Calu3 (cell line): ENCODE measurements at places on chromosomes 1 and 21. TPM values are rescaled to one million over a fixed set of nuclear protein-coding genes. Genes with fewer than 3 reads are reported as not detected.

DNA sequence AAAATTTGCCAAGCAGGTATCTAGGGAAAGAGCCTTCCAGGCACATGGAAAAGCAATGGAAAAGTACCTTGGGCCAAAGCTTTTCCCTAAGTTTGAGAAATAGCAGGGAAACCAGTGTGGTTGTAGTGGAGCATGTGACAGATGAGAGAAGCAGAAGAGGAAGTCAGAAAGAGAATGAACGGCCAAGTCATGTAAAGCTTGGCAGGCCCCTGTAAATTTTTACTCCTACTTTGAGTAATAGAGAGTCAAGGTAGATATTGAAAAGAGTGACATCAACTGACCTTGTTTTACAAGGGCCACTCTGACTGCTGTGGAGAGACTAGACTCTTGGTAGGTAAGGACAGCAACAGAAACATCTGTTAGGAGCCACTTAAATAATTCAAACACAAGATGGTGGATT is 180.9 kb upstream of the PRMT6 start:
- DNase-seq, result no peak

- DNase-seq, result no peak
These were observed 38.3 kb downstream of the PAFAH2 start for GRCh38 chr1:25959611-25960010.

- DNase-seq, result no peak
These were observed 35.1 kb downstream of the GPA33 start for GRCh38 chr1:167054946-167055630.

DNA sequence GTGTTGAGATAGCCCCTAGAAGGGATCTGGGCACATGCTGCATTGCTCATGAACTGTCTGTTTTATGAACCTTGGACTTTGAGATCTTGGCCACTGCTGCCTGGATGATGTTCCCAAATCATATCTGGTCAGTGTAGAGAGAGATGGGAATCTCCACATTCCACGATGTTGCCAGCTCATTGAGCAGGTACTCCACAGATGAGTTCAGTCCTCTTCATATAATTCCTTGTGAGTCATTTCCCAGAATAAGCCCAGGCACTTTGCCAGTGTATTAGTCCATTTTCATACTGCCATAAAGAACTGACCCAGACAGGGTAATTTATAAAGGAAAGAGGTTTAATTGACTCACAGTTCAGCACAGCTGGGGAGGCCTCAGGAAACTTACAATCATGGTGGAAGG is 254.0 kb upstream of the RUNX1 start:
- DNase-seq, result no peak

DNA sequence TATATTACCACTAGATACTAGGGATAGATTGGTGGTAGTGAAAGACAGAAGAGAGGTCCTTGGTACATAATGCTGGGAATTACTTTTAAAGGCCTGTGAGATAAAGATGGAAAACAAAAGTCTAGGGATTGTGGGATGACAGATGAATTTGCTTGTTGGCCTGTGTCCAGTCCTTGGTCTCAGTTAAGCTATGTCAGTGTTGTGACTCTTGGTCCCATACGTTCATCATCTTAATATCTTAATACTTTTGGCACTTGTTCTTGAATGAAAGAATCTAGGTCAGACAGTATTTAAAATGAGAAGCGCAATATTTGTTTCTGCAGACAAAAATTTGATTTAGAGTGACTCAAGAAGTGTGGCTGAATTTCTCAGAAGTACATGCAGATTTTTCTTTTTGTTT is 7.6 kb downstream of the RPL5 start:
- no peak for DNase-seq

- no peak for DNase-seq
These were observed 108.1 kb upstream of the BACE2 start for GRCh38 chr21:41059871-41060270.

GRCh38 chr1:92752719-92753118 is 32.2 kb downstream of the EVI5 start:
- no peak for DNase-seq

GRCh38 chr21:42761776-42762335 is 108.4 kb downstream of the PDE9A start:
- no peak for DNase-seq

GRCh38 chr1:43537423-43538142 is 6.9 kb downstream of the PTPRF start:
- peak; percentile 55 for DNase-seq

DNA sequence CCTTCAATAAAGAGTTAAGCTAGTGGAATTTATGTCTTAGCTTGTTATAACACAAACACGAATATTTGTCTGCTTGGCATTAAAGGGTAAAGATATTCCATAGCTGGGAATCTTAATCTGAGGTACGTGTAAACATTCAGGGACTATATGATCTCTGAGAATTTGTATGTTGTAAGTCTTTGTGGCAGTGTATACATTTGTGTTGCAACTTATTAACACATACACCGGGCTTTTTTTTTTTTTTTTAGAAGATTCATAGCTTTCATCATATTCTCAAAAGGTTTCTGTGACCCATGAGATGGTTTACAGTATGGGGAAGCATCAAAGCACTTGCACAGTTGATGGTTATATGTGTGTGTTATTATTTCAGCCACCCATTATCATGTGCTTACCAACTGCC is 3.0 kb downstream of the GGPS1 start:
- no peak for DNase-seq

GRCh38 chr1:207455183-207455754 is 1.1 kb downstream of the CR2 start:
- DNase-seq, result no peak

DNA sequence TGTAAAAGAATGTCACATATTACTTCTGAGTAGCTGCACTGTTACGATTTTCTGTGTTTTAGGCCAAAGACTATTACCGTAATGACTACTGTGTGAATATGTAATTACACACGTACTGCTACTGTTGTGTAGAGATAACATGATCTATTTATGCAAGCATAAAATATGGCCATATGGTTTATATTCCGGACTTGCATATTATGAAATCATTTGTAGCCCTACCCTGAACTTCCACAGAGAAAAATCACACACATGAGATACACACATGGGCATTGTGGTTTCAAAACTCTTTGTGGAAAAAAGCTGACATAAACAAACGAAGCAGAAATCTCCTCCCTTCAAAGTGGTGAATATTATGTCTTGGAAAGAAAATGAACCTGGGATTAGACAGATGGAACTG is 373.0 kb upstream of the ADAMTS5 start:
- no peak for DNase-seq

- no peak for DNase-seq
These were observed 125.1 kb upstream of the MAGI3 start for GRCh38 chr1:113265196-113265595.

- no peak for DNase-seq
These were observed 29.6 kb downstream of the UBE2G2 start for GRCh38 chr21:44771896-44772525.

- DNase-seq, result no peak
These were observed 13.9 kb downstream of the BSND start for GRCh38 chr1:55012661-55013060.

- no peak for DNase-seq
These were observed 61.0 kb downstream of the IER5 start for GRCh38 chr1:181149326-181150125.

- no peak for DNase-seq
These were observed 7.9 kb downstream of the GJA5 start for GRCh38 chr1:147752511-147752910.

GRCh38 chr1:160047111-160047991 is 15.6 kb upstream of the PIGM start:
- no peak for DNase-seq

- DNase-seq, result no peak
These were observed 433 bp upstream of the KAZN start for GRCh38 chr1:14598007-14598497.

GRCh38 chr1:234776256-234776875 is 166.4 kb upstream of the IRF2BP2 start:
- DNase-seq, result no peak

DNA sequence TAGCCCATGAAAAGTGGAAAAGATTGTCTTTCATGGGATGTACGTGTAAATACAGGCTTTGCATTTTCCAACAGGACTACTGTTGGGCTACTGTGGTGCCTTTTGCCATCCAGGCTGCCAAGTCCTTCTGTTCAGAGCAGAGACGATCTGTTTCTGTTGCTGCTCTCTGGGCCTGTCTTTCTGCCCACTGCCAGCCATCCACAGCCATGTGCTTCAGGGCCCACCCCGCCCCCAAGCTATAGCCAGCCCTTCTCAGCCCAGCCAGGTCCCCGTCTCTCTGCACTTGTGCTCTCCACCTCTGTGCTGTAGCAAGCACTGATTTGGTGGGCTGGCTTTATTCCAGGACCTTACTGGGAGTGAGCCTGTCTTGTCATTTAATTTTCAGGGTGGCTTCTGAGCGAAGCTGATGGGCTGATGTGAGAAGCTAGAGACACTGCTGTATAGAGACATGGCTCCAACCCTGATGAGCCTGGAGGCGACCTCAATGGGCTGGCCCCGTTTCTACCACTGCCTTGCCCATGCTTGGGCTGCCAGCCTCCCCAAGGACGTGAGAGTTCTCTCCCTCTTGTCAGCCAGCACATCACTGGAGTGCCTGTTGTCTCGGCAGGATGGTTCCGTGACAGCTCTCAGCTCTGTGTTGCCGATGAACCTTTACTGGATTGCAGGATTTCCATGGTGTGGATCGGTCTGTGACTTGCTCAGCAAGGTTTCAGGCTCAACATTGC is 137.8 kb downstream of the PEX14 start:
- DNase-seq, result no peak

GRCh38 chr1:94898491-94899385 is 28.2 kb downstream of the CNN3 start:
- no peak for DNase-seq

DNA sequence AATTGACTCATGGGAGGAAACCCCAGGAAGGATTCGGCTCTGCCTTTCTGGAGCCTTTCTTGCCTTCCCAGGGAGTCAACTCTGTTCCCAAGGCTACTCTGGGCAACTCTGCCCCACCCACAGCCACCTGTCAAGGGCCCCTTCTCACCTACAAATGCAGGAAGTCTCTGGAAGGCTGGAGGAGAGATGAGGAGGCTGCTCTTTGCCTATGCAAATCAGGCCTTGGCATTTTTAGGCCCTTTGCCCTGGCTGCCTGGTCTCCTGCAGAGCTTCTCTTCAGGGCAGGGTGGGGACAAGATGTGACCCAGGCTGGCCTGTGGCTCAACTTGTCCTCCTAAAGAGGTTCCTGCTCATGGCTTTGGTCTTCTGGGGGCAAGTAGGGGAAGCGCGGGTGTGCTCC is 5.4 kb downstream of the SLC6A9 start:
- DNase-seq, result peak; percentile 43

DNA sequence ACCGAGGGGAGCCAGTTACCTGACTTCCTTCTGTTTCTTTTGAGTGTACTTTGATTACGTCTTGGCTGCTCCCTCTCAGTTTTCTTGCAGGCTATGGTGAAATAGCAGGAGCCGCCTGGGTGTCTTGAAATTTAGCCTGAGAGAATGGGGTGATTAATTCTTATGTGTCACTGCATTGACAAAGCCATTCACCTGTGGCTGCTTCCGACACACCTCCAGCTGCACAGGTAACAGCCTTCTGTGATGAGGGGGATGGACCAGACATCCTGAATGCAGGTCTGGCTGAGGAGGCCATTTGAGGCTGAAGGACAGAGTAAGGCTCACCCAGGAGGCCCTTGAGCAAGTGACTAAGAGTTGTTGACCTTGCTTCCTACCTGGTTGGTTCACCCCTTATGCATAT is 16.5 kb downstream of the CACNA1E start:
- no peak for DNase-seq

DNA sequence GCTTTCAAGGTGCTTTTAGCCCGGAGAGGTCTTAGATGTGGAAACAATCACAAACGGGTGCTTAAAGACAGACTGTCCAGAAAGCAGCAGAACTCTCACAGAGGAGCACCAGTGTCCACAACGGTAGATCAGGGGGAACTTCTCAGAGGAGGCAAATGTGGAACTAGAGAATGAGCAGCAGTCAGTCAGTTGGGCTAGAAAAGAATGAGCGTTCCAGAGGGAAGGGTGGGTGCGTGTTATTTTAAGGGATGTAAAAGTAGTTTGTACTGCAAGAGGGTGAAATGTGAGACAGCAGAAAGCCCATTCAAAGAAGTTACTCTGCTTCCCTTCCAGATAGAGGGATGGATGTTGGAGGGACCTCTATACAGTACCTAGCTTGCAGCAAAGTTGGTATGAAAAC is 30.9 kb downstream of the RGS5 start:
- DNase-seq, result no peak

- DNase-seq, result no peak
These were observed 908 bp downstream of the KRTAP19-1 start for GRCh38 chr21:30479259-30479658.

GRCh38 chr1:48790397-48790796 is 13.7 kb upstream of the BEND5 start:
- DNase-seq, result no peak

DNA sequence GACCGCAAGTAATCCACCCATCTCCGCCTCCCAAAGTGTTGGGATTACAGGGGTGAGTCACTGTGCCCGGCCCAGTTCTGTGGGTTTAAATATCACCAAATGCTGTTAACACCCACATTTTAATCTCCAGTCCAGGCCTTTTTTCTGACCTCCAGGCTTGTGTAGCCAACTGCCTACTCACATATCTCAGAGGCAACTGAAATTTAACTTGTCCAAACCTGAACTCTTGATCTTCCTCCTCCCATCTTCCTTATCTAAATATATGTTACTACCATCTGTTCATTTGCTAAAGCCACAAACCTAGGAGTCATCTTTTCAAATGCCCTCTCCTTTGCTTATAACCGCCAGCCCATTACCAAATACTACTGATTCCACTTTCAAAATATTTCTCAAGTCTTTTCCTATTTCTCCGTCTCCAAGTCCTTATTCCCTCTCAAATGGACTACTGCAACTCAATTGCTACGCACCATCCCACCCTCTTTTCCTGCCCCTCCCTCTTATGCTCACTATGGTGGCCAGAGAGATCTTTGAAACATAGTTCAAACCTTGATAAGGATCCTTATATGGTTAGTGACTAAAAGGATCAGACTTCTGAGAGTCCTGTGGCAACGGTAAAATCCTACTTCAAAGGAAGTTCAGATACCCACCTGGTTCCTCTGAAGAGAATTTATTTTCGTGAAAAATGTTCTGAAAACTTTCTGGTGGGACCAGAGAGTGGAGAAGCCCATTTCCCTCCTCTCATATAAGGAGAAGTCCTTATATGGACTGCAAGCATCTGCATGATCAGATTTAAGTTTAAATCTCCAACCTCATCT is 78.5 kb upstream of the CDC42BPA start:
- DNase-seq, result peak; percentile 12

GRCh38 chr1:229803626-229804217 is 177.7 kb downstream of the URB2 start:
- DNase-seq, result peak; percentile 50

GRCh38 chr21:43637530-43638158 is 21.6 kb downstream of the HSF2BP start:
- no peak for DNase-seq

GRCh38 chr1:70656361-70656760 is 245.3 kb downstream of the CTH start:
- no peak for DNase-seq

- DNase-seq, result no peak
These were observed 6.2 kb downstream of the SLC2A1 start for GRCh38 chr1:42952303-42953001.

GRCh38 chr1:38004284-38005108 is 818 bp downstream of the FHL3 start:
- DNase-seq, result no peak

The CNKSR1 gene
- total RNA-seq, result 28.1 and 30.6 TPM in 2 replicates

The ASH1L gene
- 65.9 and 71.8 TPM in 2 replicates for total RNA-seq

The S100A12 gene
- total RNA-seq, result not detected in 2 replicates

The IL20 gene
- not detected in 2 replicates for total RNA-seq

The VPS26C gene
- 30.6 and 32.3 TPM in 2 replicates for total RNA-seq

The RAVER2 gene
- total RNA-seq, result 10.3 and 12.8 TPM in 2 replicates

The OR6K6 gene
- not detected in 2 replicates for total RNA-seq

The PER3 gene
- total RNA-seq, result 3.7 and 3.8 TPM in 2 replicates

The POU3F1 gene
- not detected in 2 replicates for total RNA-seq

The KIF14 gene
- total RNA-seq, result 17.2 and 20.7 TPM in 2 replicates
